Naive thymus-derived CD4-positive, alpha-beta T cell (primary cell): ENCODE measurements at places on chromosomes 4 and X.

GRCh38 chr4:165199286-165199685 lies 8.1 kb upstream of the KLHL2 start:
- DNase-seq: no peak

DNA sequence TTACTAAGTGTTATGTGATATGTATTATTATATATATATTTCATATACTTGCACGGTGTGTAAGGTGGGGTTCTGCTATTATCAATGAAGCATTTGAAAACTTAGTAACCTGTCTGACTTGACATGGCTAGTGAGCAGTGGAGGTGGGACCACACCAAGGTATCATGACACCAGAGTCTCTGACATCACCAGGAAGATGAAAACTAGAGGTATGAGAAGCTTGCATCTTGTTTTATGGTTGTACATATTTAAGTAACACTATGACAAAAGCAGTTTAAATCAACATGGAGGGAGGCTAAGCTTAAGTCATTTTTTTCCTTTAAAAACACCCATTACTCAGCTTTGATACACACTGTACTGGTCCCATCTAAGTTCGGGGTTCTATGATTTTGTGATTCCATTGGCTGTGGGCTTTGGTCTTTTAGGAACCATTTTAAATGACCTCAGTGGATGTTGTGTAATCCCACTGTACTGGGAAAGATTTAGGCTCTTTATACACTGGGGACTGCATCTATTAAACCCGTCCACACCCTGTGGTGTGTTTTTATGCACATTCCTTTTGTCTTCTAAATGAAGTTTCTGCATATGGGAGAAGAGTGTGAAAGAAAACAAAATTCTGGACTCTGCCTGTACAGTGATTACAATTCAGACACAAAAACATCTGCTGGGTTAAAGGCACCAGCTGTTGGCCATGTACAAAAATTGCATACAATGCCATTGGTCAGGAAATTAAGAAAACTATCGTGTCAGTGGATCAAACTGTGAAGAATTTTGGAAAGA lies 570.6 kb downstream of the SPRY1 start:
- no peak for DNase-seq

GRCh38 chr4:114277690-114278089 lies 298.2 kb upstream of the ARSJ start:
- no peak for DNase-seq

- DNase-seq: no peak
Observed at GRCh38 chr4:15240764-15241163, 187.1 kb upstream of the C1QTNF7 start.

DNA sequence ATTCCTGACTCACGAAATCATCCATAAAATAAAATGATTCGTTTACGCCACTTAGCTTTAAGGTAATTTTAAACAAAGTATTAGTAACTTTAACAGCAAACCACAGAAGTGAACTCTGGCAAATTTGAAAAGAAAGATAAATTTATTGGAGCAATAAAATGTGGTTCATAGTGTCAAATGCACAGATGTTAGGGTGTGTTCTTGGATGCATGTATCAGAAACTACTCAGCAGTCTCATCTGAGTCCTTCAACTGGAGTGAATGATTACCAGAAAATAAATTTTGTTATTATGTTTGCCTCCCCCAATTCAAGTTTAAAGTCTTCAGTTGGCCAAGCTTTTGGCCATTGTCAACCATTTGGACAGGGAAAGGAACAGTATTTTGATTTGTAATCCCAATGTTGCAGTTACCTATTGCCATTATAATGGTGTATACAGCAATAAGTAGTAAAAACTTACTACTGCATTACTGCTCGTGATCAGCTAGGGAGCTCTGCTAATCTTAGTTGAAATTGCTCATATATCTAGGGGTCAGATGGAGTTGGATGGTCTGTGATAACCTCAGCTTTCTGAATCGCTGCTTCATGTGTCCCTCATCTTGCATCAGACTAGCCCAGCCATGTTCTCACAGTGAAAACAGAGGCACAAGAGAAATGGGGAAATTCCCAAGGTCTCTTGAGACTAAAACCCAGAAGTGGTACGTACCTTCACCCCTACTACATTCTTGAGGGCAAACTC lies 254.6 kb upstream of the KCNIP4 start:
- no peak for DNase-seq

GRCh38 chrX:39600222-39600621 lies 497.5 kb downstream of the BCOR start:
- no peak for DNase-seq
